ENCODE measurements at places on chromosomes 3 and 15. TPM values are rescaled to one million over a fixed set of nuclear protein-coding genes. Genes with fewer than 3 reads are reported as not detected.

Gene ADIPOQ
- polyA plus RNA-seq, result not detected

Gene NR2F2
- polyA plus RNA-seq, result 42.5 TPM

Gene C3orf85
- 40.4 TPM for polyA plus RNA-seq

Gene PLA2G4F
- polyA plus RNA-seq, result 35.9 TPM

Gene BFSP2
- polyA plus RNA-seq, result 0.86 TPM

Gene SEMA6D
- polyA plus RNA-seq, result 12.9 TPM

Gene OR4F6
- polyA plus RNA-seq, result not detected

Gene CHL1
- 10.6 TPM for polyA plus RNA-seq

Gene NPAP1
- 0.04 TPM for polyA plus RNA-seq

Gene GHSR
- polyA plus RNA-seq, result not detected

Gene POC1A
- polyA plus RNA-seq, result 2.5 TPM

Gene ABCC5
- polyA plus RNA-seq, result 31.9 TPM

Gene ERICH6
- not detected for polyA plus RNA-seq

Gene C3orf49
- not detected for polyA plus RNA-seq

Gene GOLGA8R
- 0.41 TPM for polyA plus RNA-seq

Gene GRK7
- not detected for polyA plus RNA-seq

Gene UNC13C
- 0.45 TPM for polyA plus RNA-seq

DNA sequence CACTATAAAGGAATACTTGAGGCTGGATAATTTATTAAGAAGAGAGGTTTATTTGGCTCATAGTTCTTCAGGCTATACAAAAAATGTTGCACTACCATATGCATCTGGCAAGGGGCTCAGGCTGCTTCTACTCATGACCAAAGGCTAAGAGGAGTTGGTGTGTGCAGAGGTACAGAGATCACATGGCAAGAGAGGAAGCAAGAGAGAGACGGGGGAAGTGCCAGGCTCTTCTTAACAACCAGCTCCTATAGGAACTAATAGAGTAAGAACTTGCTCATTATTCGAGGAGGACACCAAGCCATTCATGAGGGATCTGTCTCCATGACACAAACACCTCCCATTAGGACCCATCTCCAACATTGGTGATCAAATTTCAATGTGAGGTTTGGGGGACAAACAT is 6.0 kb upstream of the FNDC3B start:
- no peak for DNase-seq

GRCh38 chr3:142009029-142009428 is 132.6 kb downstream of the ATP1B3 start:
- DNase-seq, result no peak

DNA sequence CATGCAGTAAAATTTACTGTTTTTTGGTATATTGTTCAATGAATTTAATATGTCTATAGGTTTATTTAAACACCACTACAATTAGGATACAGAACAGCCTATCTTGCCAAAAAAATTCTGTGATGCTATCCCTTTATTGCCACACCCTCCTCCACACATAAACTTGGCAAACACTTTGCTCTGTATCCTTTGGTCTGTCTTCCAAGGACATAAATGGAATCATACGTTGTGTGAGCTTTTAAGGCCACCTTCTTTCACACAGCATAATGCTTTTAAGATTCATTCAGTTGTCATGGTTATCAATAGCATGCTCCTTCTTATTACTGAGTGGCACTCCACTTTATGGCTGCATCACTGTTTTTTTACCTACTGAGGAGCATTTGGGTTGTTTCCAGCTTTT is 71.5 kb downstream of the CERS3 start:
- no peak for DNase-seq

GRCh38 chr3:112770032-112770626 is 76.5 kb downstream of the CD200R1L start:
- DNase-seq, result no peak

- no peak for DNase-seq
These were observed 277.6 kb upstream of the NAALADL2 start for GRCh38 chr3:174581558-174581957.

DNA sequence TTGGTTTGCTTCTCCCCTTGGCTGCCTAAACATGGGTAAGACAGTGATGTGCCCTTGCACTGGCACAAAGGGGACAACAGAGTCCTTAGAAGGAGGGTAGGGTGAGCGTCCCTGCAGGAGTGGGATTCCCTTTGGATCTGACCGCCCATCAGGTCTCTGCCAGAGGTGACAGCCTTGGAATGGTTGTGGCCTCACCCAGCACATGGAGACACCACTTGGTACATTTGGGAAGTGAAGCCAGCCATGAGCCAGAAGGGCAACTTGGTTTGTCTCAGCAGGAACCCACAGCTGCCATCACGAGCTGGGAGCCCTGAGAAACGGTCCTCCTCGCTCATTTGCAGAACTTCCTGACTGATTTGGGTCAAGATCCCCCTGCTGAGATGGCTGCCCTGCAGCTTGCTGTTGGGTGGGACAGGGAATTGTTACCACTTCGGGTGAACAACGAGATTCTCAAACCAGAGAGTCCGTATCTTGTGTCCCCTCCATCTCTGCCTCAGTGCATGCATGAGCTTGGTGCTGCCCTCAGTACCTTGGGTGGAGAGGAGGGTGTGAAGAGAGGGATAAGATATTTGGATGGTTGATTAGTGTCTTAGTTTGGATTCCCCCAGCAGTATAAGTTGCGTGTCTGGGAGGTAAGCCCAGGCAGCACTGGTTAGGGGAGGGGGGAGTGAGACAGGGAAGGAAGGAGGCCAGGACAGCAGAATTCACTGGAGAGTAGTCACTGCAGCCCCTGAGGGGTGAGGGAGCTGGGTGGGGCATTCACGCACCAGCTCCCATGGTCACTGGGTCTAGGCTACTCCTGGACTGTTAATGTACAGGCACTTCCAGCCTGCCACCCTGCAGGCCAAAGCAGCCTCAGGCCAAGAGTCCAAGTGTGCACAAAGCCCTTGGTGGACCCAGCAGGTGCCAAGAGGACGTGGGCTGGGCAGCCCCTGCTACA is 168.8 kb upstream of the TOPAZ1 start:
- no peak for DNase-seq

- DNase-seq, result no peak
These were observed 424.9 kb upstream of the ALCAM start for GRCh38 chr3:104941785-104942184.

GRCh38 chr3:41363830-41364523 is 164.7 kb downstream of the CTNNB1 start:
- no peak for DNase-seq

DNA sequence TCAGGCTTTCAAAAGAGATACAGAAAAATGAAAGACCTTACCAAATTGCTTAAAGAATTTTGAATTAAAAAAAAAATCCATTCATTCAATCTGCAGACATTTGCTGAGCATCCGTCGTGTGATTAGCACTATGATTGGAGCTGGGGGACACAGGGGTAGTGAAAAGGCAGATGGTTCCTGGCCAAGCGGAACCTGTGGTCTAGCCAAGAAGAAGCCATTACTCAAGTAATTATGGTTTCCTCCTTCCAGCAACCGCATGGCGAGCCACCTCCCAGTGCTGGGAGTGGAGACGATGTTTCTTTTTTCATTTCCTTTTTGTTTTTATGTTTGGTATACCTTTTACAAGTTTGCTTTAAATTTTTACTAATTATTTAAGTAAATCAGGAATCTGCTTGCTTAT is 140.2 kb downstream of the CACNA2D3 start:
- no peak for DNase-seq

DNA sequence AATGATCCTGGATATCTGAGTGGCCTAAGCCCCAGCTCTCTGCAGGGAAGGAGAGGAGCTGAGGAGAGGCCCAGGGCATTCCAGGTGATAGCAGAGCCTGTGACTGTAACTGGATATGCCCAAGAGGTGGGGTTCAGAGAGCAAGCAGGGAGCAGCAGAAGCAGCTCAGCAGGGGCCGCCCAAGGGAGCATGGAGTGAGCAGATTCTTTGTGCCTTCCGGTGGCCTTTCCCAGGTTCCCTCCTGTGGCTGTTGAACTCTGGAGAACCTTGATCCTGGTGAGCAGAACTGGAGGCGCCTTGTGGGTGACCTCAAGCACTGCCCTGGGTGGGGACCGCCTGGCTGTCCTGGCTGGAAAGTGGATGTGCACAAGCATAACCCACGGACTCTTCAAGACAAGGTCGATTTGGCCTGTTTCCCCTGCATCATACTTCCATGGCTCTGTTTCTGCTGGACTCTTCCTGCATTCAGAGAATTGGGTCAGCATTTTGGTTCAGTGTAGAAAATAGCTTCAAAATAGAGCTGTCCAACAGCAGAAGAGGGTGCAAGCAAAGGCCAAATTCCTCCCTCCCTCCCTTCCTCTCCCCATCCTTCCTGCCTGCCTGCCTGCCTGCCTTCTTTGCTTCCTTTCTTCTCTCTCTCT is 76.1 kb downstream of the ARNT2 start:
- DNase-seq, result no peak

- no peak for DNase-seq
These were observed 8.7 kb downstream of the ZDHHC19 start for GRCh38 chr3:196202516-196202970.

GRCh38 chr3:48398701-48399386 is 26.8 kb downstream of the FBXW12 start:
- DNase-seq, result peak; percentile 67

- no peak for DNase-seq
These were observed 48.7 kb downstream of the NMNAT3 start for GRCh38 chr3:139629033-139629432.

DNA sequence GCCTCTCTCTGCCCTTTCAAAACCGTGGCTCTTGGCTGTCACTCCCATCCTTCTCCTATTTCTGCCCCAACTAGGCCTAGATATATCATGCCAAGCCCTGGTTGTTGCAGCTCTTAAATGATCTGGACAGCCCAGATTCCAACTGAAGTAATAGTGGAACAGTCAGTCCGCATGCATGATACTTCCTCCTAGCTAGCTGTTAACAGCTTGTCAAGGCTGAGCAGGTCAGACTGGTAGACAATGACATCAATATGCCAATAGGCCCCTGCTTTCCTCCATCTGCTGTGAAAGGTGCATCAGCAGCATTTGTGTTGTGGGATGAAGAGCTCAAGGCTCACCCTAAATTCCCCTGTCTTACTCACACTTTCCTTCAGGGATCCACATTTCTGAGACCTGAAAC is 527.7 kb upstream of the TGFBR2 start:
- peak; percentile 21 for DNase-seq

DNA sequence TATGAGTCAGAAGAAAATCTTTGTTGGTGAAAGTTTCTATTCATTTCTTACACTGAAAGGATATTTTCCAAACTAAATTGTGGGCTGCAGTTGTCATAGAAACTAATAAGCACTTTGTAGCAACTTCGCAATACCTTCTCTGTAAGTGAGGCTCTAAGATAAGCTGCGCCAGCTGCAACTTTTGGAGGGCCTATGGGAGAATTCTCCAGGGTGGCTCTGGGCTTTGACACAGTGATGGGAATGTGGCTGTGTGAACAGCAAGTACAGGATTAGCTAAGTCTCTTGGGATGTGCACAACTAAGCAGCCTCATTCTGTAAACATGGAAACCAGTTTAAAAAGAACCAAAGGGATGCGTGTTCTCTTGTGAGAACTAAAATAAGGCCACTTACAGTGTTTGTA is 124.6 kb upstream of the SGO1 start:
- no peak for DNase-seq

GRCh38 chr15:80804970-80805495 is 25.9 kb downstream of the CEMIP start:
- DNase-seq, result peak; percentile 3

DNA sequence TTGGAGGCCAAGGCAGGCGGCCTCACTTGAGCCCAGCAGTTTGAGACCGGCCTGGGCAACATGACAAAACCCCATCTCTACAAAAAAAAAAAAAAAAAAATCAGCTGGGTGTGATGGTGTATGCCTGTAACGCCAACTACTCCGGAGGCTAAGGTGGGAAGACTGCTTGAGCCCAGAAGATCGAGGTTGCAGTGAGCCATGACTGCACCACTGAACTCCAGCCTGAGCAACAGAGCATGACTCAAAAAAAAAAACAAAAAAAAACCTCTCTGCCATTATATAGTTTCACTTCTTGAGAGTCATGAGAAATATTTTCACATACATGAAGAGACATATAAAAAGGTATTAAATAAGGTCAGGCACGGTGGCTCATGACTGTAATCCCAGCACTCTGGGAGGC is 45.9 kb upstream of the CP start:
- no peak for DNase-seq

DNA sequence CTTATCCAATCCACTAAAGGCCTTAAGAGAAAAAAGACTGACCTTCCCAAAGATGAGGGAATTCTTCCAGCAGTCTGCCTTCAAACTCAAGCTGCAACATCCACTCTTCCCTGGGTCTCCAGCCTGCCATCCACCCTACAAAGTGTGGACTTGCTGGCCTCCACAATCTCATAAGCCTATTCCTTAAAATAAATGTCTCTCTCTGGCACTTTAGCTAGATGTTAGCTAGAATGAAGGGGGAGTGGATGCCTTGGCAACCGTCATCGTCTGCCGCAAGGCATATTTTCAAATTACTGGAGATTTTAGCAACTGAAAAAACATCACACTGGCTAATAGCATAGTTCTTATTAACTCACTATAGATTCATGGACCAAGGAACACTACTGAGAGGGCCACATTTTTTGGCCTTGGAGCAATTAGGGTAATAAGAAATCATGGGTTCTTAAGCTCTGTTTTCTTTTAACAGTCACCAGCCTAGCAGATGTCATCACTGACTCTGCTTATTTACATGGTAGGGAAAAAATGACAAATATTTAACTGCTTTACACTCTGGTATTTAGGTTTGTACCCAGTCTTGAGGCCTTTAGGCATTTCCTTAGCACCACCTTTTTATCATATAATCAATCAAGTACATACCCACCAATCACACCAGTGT is 245.3 kb downstream of the MYRIP start:
- DNase-seq, result no peak

- no peak for DNase-seq
These were observed 276.6 kb downstream of the RPLP1 start for GRCh38 chr15:69729167-69729748.

DNA sequence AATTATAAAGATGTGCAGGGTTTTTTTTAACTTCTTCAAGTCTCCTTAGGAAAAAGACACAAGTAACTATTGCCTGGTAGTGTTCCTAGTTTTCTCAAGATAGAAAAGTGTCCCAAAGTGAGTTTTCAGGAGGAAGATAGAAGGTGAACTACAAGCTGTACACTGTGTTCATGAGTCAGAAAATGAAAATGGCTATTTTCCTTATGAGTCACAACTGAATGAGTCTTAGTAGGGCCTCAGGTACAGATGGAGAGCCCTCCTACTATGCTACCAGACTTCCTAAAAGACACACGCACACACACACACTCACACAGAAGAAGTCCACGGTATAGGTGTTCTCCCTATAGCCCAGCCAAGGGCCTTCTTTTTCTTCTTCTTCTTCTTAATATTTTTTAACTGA is 3.1 kb downstream of the MYO1E start:
- no peak for DNase-seq
